GM20000 (cell line): ENCODE measurements at places on chromosomes 4 and X.

- no peak for DNase-seq
Observed at GRCh38 chr4:30754021-30754420, 33.9 kb downstream of the PCDH7 start.

- no peak for DNase-seq
Observed at GRCh38 chrX:108000751-108001150, 18.6 kb upstream of the TEX13B start.

DNA sequence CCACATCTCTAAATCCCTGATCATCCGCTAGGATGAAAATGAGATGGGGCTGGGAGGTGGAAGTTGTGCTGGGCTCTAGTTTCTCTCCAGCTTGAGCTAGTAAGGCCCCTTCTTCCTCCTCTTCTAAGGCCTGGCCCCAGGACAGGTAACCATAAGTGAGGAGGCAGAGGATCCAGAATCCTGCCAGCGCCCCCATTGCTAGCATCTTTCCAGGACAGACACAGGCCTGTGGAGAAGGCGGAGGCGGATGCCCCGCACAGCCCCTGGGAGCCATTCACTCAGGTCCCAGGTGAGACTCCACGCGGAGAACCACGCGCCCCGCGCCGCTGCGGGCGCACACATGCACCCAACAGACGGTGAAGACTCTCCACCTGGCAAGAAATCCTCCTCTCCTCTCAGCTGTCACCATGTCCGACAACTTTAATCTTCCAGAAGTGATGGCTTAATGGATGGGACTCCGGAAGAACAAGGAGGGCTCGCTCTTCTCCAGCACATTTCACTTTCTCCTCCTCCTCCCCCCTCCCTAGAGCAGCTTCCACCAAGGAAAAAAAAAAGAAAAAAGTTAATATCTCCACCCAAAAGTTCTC lies 793 bp downstream of the ARSJ start:
- DNase-seq: no peak

DNA sequence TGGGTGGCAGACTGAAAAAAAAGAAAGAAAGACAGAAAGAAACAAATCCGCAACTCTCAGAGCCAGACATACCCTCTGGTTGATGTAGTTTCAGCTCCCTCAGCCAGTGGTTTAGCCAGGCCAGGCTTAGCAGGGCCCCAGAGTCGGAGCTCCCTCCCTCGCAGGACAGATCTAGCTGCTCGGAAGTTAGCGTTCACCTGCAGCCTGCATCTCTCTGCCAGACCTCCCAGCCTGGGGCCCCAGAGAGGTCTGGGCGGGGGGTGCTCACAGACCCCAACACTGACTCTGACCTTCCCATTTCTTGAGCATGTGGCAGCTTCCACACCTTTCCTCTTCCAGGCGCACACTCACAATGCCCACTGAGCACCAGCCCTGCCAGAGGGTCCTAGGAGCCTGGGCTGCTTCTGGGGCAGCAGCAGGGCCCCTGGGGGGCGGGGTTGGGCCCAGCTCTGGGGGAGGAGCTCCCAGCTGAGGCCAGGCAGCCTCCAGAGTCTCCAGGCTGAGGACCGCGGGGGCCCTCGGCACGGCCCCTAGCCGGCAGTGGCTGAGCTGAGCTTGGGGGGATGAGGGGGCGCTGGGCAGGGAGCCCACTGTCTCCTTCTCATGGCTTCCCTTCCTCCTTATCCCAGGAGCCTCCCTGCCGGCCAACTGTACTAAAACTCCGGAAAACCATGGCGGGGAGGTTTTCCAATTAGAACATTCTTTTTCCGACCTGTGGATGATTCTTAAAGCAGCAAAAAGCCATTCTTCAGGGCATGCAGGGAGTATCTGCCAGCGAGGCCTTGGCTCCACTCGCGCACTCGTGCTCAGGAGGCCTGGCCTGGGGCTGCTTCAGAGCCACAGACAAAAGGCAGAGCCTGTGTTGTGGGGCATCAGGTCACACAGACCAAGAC lies 4.6 kb upstream of the ZNF185 start:
- no peak for DNase-seq

- no peak for DNase-seq
Observed at GRCh38 chrX:19725641-19726040, 161.8 kb downstream of the SH3KBP1 start.

- peak; percentile 32 for DNase-seq
Observed at GRCh38 chr4:55321707-55322264, 24.3 kb upstream of the SRD5A3 start.

DNA sequence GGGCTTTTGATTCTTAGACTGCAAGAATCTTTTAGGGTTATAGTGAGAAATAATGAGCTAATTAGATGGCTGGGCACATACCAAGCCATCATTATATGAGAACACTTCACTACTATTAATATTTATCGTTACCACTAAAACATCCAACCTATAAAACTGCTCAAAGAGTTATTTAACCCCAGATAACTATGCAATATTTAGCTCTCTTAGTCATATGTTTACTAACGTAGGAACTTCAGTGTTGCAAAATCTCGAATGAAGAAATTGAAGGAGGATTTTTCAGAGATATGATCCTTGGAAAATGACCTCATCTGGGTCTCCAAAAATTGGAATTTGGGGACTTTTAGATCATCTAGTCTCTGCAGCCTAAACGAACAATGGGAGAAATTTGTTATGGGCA lies 265.0 kb upstream of the RPS6KA3 start:
- DNase-seq: no peak

GRCh38 chr4:183297675-183298074 lies 22.4 kb downstream of the CLDN22 start:
- no peak for DNase-seq

DNA sequence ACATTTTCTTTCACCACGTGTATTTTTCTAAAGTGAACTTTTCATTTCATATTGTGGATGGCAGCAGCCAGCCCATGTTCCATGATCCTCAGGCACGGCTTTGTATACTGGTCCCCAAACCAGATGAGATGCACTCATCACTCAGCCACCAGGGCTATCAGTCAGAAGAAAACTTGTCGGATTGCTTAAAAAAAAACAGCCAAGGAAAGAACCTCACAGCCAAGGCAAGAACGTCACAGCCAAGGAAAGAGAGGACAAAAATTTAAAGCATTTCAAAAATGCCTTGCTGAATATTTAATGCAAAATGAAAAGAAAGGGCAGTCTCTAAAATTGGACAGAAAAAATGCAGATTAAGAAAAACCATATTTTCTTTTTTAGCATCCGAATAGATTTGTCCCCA lies 333.3 kb downstream of the PDGFC start:
- DNase-seq: no peak

- no peak for DNase-seq
Observed at GRCh38 chrX:24899391-24899790, 116.4 kb downstream of the ARX start.

DNA sequence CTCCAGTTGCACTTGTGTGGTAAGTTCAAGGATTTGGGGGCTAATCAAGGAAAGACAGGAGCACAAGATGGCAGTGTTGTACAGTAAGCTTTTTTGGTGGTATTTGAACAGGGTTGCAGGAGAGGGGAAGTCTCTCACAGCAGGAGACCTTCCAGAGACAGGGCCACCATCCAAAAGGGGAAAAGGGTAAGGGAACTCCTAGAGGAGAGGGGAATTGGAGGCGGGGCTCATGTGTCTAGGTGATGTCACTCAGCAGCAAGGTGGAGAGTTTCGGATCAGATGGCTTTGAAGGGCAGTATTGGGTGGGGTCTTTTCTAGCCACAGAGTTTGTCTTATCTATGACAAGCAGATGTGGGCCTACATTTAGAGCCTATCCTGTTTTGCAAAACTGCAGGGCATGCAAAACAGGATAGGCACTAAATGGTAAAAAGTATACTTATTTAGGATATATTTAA lies 13.4 kb upstream of the RNF175 start:
- no peak for DNase-seq

DNA sequence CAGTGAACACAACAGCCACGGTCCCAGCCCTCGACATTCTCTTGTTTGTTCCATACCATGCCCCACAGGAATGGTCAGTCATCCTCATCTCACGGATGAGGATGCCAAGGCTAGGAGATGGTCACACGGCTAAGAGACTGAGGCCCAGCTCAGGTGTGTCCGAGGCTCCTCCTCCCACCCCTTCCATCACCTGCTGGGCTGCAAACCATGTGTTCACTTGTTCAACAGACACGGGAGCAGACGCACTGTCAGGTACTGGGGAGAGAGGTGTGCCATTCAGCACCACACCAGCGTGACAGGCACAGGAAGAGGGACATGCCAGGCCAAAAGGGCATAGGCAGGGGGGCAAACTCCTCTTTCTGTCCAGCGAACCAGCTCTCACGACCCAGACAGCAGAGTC lies 45.9 kb downstream of the ABLIM2 start:
- DNase-seq: no peak

GRCh38 chr4:87109945-87110344 lies 110.5 kb downstream of the KLHL8 start:
- no peak for DNase-seq

- no peak for DNase-seq
Observed at GRCh38 chrX:2898846-2899512, 30.2 kb downstream of the ARSD start.

DNA sequence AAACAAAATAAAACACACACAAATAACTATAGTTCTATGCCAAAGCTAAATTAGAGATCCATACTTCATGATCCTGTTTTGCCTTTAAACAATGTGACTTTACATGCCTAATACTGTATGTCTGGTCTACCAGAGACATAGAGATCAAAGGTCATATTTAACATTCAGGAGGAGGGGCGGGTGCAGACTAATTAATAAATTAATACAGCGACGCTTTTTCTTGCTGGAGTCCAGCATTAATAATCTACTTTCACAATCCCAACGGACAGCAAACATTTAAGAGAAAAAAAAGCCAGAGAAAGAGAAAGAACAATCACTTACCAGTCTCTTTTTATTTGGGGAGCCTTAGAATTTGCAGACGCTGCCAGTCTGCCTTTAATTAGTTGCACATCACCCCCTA lies 509 bp downstream of the CXXC4 start:
- no peak for DNase-seq

DNA sequence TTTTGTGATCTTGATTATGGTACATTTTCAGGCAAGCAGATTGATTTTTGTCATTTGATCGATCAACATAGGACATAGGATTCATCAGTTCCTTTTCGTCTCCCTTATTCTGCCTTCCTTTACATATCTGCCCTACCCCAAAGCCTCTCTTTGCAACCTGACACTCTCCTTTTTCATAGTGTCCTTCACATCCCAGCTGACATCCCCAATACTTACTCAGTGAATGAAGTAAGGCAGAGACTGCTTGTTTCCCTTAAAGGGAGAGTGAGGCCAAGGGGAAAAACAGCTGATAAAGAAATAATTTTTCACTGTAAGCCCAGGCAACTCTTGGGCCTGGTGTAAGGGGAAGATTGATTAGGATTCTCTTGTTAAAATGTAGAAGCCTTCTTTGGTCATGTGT lies 69.8 kb downstream of the GBA3 start:
- no peak for DNase-seq

DNA sequence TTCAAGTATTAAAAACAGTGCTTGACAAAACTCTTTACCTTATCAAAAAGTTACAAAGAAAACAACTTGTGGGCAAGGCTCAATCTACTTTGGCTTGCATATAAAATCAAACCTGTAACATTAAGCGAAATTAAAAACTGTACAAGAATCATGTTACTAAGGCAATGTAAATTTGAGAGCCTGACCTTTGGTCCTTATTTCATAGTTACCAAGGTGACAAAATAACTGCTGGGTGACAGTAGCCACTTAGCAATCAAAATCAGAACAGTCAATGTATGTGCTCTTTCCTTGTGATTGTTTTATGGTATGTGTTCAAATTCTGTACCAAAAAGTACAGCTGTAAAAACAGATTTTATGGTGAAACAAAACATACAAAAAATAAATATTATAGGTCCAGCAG lies 204.0 kb downstream of the RASL11B start:
- DNase-seq: no peak

DNA sequence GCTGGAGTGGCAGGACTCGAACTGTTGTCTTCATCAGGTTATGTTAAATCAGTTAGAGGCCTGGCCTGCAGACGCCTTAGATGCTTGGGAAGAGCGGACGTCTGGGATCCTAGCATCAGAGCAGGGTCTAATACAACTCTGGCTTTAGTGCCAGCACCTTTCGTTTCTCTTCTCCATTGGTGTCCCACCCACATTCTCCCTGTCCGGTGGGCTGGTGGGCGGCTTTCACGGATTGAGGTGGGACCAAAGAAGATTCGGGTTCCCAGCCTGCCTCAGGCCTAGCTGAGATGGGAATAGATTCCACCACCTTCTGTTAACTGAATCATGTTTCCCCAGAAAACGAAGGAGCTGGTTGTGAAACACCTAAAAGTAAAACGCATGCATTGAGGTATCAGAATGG lies 939 bp downstream of the PDK3 start:
- no peak for DNase-seq

- no peak for DNase-seq
Observed at GRCh38 chrX:122835886-122836285, 348.2 kb upstream of the GRIA3 start.

DNA sequence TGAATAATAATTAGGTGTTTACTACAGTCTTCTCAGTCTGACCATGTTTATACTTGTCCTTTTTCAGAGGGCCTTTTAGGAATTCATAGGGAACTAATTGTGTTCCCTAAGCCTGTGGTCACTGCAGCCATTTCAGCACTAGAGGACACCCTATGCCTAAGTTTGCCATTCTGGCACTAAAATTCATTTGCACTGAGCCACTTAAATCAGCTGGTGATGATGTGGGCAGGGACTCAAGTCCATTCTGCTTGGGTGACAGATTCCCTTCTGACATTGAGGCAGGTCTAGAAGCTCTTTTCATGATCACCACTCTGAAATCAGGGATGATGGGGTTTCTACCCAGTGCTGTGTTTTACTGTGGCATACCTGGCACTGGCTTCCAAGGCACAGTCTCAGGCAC lies 1178.9 kb upstream of the DIAPH2 start:
- no peak for DNase-seq

DNA sequence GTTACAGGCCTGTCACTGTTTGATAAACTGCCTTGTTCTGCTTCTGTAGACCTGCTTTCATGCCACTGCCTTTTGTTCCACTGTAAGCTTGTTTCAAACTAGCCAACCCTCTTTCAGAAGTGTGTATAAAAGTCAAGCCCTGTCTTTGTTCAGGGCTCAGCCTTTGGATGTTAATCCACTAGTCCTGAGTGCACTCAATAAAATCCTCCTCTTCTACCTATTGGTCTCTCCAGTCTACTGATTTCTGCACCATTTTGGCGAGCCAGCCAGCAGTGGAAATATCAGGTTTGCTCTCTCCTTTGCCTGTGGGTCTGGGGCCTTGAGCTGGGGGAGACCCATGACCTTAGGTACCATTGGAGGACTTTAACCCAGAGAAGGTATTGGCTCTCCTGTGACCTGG lies 901.6 kb upstream of the NDST4 start:
- no peak for DNase-seq

DNA sequence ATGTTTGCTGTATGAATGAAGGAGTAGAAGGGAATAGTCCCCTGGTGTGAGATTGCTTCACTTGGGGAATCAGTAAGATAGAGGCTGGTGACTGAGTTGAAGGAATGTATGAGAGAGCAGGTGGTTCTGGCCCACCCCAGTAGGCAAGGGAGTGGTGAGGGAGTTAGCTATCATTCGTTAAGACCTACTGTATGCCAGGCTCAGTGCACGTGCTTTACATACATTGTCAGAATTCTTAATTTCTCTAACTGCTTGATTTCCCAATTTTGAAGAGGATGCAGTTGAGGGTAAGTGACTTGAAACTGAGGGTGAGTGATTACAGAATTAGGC lies 700 bp downstream of the VMA21 start:
- peak; percentile 15 for DNase-seq

GRCh38 chrX:23012162-23012561 lies 12.4 kb downstream of the DDX53 start:
- no peak for DNase-seq

- DNase-seq: no peak
Observed at GRCh38 chr4:158835226-158836001, 66.6 kb downstream of the FNIP2 start.
